Daoy (cell line): ENCODE measurements at places on chromosomes 13 and 19. TPM values are rescaled to one million over a fixed set of nuclear protein-coding genes. Genes with fewer than 3 reads are reported as not detected.
A peak's percentile ranks its signal among the peaks of the same experiment; 100 is the strongest.

DNA sequence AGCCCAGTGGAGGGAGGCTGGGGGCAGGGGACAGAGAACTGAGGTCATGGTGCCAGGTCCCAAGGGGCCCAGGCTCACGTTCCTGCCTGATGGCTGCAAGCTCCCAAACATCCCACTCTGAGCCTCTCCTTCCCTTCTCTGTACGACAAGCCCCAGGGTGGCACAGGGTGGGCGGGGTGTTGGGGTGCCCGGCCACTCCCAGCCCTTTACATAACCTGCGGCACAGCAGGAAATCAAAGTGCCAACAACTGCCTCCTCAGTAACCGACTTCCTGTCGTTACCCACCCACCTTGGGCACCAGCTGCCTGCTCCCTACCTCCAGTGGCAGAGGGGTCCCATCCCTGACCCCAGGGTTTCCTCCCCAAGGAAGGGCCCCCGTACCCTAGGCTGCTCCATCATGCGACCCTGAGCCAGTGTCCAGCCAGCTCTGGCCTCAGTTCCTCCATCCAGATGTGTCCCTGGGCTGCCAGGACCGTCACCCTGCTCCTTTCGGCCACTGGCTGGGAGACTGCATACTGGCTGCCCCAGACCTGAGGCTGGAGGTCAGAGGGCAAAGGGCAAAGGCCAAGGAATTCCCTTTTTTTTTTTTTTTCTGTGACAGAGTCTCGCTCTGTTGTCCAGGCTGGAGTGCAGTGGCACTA, 27.7 kb upstream of the NFIC start:
- no peak for DNase-seq

- no peak for DNase-seq
Observed at GRCh38 chr13:93496985-93497673, 270.5 kb downstream of the GPC6 start.

DNA sequence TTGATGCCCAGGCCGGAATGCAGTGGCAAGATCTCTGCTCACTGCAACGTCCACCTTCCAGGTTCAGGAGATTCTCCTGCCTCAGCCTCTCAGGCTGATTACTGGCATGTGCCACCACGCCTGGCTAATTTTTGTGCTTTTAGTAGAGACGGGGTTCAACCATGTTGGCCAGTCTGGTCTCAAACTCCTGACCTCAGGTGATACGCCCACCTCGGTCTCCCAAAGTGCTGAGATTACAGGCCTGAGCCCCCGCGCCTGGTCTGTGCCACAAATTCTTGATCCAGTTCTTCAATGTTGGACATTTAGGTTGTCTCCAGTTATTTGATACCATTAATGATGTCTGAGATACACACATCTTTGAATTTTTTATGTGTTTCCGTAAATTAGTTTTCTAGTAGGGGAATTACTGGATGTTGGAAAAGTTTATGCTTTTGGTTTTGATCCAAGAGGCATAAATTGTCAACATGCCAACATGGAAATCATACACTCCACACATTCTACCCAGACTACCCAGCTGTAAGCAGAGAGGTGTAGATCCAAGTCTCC, 525 bp upstream of the COG3 start:
- no peak for DNase-seq

DNA sequence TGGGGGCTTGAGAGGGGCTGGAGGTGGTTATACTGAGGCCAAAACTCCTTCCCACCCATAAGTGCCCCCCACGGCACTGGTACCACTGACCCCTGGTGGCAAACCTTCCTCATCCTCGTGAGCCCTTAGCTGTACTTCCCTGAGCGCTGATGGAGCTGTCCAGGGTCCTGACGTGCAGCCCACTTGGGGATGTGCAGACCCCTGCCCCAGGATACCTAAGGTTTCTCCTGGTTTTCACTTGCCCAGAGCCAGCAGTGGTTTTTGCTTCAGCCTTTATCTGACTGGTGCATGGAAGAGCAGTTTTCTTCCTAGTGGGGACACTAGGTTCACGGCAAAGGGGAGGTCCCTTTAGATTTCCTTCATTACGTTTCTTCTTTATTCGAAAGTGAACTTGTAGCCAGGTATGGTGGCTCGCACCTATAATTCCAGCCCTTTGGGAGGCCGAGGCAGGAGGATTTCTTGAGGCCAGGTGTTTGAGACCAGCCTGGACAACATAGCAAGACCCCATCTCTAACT, 28.7 kb upstream of the KCTD15 start:
- peak; percentile 57 for DNase-seq

DNA sequence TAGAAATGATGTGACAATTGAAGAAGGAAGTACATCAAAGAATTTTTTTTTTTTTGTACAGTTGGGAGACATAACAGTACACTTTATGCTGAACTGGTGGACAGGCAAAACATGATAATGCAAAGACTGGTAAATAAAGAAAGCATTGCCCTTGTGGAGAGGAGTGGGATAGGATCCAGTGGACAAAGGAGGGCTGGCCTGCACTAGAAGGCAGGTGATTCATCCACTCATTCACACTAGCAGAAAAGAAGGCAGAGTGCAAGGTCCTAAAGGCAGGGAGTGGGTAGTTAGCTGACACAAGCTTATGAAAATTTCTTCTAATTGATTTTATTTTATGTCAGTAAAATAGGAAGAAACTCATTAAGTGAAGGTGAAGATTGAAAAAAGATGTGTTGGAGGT, 17.6 kb upstream of the NALCN start:
- DNase-seq: no peak

DNA sequence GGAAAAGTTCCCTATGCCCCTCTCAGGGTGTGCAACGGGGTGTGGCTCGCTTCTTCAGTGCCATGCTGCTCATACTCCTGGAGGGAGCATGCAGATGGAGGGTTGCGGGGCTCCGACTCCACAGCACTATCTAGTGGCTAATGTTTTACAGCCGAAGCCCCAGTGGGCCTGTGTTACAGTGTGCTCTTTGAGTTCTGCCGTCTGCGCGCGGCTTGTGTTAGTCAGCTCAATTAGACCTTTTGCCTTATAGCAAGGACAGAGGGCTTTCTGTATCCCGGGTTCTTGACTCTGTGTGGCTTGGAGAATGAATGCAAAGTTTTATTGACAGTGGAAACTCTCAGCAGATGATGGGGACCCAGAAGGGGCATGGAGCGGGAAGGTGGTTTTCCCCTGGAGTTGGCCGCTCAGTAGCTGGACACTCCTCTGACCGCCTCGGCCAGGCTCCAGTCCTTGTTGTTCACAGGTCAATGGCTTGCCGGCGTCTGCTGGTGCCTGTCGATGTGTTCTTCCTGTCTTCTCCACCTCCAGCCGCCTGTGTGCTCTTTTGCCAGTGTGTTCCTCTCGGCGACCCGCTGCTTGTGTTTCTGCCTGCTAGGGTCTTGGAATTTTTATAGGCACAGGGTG, 383.4 kb downstream of the LMO7 start:
- peak; percentile 4 for DNase-seq

GRCh38 chr19:35040826-35041547, 534 bp upstream of the HPN start:
- DNase-seq: no peak

DNA sequence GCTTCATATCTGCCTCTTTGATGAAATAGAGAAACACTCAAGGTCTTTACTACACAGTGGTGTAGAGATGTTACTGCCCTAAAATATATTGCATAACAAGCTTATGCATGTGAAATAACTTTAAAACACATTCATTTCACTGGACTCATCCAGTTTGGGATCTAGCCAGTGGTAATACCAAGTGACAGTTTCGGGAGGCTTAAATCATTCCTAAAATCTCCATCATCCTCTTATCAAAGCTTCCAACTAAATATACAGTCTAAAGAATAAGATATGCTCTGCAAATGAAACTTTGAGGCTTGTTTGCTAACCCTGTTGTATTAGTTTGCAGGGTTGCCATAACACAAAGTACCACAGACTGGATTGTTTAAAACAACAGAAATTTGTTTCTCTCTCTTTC, 52.8 kb downstream of the THSD1 start:
- no peak for DNase-seq

GRCh38 chr19:47104680-47105079, 8.9 kb downstream of the ZC3H4 start:
- DNase-seq: no peak

DNA sequence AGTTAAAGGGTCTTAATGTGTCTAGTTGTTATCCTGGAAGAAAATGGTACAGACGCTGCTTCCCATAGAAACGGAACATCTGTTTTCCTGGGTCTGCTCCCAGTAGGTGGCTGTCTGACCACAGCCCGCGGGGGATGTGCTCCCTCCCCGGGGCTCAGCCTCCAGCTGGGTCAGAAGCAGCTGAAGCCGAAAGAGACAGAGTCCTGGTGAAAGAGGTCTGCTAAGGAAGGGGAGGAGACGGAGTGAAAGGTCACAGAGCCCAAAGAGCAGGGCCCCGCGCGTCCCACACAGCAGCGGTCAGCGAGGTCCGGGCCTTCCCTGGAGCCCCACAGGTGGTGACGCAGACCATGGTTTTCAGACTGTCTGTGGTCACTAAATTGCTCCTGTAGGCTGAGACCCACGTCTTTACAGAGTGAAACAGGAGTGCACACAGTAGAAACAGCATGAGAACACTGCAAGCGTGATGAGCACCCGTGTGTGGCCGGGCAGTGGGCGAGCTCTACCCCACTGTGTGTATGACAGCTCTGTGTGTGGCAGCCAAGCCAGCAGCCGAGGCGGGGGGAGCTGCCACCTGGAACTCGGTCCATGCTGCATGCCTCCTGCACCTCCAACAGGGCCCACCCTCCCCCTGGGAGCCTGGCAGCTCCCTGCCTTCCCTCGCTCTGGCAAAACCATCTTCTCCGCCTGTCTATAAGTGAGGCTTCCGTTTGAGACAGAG, 52.0 kb upstream of the C13orf46 start:
- no peak for DNase-seq

DNA sequence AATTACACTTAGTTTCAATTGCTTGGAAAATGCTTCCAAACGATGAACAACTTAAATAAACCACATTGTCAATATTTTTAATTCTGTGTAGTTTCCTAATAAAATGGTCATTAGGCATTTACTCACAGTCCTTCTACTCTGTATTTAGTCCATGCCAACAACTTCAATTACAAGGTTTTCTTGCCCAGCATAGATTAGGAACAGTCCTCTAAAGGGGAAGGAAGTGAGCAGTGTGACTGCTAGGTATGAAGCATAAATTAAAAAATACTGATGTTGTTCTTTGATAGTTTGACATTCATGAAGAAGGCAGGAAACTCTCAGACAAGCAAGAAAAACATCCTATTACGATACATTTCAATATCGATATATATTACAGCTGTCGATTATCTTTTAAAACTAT, 716.0 kb upstream of the PCDH9 start:
- DNase-seq: no peak

- no peak for DNase-seq
Observed at GRCh38 chr13:20206065-20206697, 13.4 kb upstream of the GJB2 start.

DNA sequence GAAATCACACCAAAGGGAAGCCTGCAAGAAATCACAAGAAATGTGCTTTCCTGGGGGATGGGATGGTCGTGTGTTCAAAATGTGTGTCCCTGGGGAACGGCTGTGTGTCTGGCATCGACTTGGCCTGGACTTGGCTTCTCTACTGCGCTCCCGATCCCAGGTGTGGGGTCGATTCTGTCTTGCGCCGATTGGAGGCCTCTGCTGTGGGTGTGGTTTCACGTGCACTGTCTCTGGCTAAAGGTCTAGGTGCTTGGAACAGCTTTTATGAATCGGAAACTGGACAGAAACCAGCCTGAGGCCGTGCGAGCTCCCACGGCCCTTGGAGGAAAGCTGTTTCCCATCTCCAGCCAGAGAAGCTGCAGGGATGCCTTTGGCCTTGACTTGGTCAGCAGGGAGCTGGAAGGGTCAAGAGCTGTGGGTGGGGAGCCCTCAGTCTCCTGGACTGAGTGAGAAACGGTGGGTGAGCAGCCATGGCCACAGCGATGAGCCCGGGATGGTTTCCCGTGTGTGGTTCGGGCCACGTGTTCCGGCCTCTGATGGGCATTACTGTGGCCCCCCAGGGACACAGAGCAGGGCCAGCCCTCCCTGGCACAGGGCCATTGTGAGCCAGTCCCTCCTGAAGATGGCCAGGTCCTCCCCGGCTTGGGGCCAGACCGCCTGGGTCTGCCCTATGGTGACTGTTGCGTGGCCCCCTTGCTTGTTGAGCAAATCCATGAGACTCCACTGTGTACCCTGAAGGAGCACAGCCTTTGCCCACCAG, 29.7 kb downstream of the MCF2L start:
- DNase-seq: no peak

The SIGLEC5 gene
- 0.74 TPM in 1 of 2 replicates, not detected in the other for total RNA-seq

The CYP4F12 gene
- 0.29 and 0.51 TPM in 2 replicates for total RNA-seq

The ZNF575 gene
- total RNA-seq: not detected in 2 replicates

The THSD1 gene
- total RNA-seq: 2.7 and 4.0 TPM in 2 replicates

The PRTN3 gene
- not detected in 2 replicates for total RNA-seq

The ZNF571 gene
- 0.71 and 1.5 TPM in 2 replicates for total RNA-seq

The SPTBN4 gene
- 0.15 and 1.5 TPM in 2 replicates for total RNA-seq

The PDE4A gene
- total RNA-seq: 0.69 and 2.3 TPM in 2 replicates
